Fibroblast of skin of scalp (primary cell): ENCODE measurements at places on chromosomes 4 and X.

- DNase-seq: peak; percentile 33
These were observed 6.2 kb upstream of the CXCL13 start for GRCh38 chr4:77599378-77599777.

GRCh38 chr4:62871078-62871477 is 1538.2 kb downstream of the TECRL start:
- no peak for DNase-seq

DNA sequence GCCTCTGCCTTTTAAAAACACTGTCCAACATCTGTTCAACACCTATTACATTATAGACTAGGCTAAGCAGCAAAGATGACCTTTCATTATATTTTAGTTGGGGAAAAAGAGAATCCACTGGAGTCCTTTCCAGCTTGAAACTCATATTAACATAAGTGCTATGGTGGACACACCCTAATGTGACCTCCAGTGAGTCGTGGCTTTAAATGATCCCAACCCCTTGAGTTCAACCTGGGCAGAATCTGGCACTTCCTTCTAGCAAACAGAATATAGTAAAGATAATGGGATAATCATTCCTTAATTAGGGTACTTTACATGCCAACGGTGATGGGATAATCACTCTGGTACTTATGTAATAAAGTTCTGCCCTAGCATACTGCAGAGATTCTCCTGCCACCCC is 162.6 kb downstream of the MAB21L2 start:
- no peak for DNase-seq

GRCh38 chr4:145388043-145388442 is 93.6 kb upstream of the SMAD1 start:
- DNase-seq: no peak

DNA sequence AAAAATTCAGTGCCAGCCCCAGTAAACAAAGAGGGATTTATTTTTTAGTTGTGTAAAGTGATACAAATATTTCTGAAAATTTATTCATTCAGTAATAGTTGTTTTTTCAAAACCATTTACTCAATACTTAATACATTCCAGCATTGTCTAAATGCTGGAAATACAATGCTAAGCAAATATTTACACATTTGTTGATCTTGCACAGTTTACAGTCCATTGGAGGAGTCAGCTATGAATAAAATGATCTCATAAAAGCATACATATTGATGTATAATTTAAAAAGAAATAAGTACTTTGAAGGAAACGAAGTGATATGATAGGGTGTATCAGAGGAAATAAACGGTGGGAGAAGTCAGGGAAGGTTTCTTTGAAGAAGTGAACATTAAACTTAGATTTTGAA is 1942.1 kb upstream of the ADGRL3 start:
- DNase-seq: no peak

- no peak for DNase-seq
These were observed 18.4 kb downstream of the NOP14 start for GRCh38 chr4:2944586-2945526.

DNA sequence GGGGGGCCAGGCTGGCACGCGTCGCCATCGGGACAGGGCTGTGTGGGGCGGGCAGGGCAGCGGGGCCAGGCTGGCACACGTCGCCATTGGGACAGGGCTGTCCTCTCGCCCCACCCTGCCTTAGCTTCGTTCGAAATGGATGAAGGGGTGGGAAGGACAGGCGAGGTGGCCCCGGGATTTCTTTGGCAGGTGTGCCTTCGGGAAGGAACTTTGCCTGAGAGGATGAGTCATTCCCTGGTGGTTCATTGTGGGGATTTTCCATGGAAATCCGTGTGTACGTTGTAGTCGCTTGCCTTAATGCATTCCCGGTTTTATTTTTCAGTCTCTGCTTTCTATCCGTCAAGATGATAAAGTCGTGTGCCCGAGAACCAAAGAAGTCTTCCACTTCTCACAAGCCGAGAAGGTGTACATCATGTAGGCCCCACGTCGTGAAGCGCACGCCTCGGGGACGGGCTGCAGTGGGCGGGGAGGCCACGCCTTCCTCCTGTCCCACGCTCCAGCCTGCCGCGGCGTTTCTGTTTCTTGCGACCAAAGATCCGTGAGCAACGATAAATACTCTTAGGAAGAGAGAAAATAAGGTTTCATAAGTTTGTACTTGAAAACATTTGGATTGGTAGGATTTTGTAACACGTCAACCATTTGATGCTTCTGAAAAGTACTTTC is 8.1 kb upstream of the UVSSA start:
- no peak for DNase-seq

GRCh38 chr4:120418146-120418545 is 351.5 kb upstream of the MAD2L1 start:
- peak; percentile 51 for DNase-seq

- DNase-seq: peak; percentile 49
These were observed 32.7 kb downstream of the RBMX start for GRCh38 chrX:136847874-136848273.
